Heart left ventricle (tissue), 16 donors: ENCODE measurements at places on chromosomes 7 and 10. TPM values are rescaled to one million over a fixed set of nuclear protein-coding genes. Genes with fewer than 3 reads are reported as not detected.

- no peak overlapping the region for H3K27ac ChIP-seq
- H3K4me3 ChIP-seq, result no peak overlapping the region
- peaks cover 10% of the 10 kb centered on the region for H3K4me1 ChIP-seq
Observed at GRCh38 chr10:50520115-50520514, 103.6 kb downstream of the SGMS1 start.

GRCh38 chr7:51040787-51041186, 258.1 kb upstream of the GRB10 start:
- H3K27ac ChIP-seq, result no peak overlapping the region
- DNase-seq, result no peak
- no peak overlapping the region for H3K4me3 ChIP-seq

DNA sequence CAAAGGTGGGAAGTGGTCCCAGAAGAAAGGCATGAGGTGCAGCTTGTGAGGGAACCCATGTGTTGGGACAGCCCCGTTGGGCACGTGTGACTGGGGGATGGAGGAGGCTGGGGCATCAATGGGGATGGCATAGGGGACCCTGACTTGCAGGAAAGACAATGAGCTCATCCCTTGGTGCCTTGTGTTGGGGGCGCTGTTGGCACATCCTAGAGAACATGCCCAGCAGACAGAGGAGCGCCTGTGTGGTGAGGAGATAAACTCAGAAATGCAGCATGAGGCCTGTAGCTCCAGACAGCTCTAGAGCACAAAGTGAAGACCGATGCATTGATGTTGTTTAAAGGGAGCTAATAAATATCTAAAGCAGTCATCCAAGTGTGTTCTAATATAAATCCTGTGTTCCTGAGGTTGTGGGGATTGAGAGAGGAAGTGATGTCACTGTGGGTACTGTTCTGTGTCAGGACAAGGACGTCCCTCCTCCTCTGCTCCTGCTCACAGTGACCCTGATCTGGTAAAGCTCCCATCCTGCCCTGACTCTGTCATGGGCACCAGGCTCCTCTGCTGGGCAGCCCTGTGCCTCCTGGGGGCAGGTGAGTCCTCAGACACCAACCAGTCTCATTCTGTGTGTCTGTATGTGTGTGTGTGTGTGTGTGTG, 126.1 kb upstream of the PRSS58 start:
- H3K4me1 ChIP-seq, result peaks cover 15% of the 10 kb centered on the region
- H3K36me3 ChIP-seq, result no peaks in the 10 kb centered on the region
- H3K27me3 ChIP-seq, result no peaks in the 10 kb centered on the region
- DNase-seq, result no peak
- H3K4me3 ChIP-seq, result no peak overlapping the region

DNA sequence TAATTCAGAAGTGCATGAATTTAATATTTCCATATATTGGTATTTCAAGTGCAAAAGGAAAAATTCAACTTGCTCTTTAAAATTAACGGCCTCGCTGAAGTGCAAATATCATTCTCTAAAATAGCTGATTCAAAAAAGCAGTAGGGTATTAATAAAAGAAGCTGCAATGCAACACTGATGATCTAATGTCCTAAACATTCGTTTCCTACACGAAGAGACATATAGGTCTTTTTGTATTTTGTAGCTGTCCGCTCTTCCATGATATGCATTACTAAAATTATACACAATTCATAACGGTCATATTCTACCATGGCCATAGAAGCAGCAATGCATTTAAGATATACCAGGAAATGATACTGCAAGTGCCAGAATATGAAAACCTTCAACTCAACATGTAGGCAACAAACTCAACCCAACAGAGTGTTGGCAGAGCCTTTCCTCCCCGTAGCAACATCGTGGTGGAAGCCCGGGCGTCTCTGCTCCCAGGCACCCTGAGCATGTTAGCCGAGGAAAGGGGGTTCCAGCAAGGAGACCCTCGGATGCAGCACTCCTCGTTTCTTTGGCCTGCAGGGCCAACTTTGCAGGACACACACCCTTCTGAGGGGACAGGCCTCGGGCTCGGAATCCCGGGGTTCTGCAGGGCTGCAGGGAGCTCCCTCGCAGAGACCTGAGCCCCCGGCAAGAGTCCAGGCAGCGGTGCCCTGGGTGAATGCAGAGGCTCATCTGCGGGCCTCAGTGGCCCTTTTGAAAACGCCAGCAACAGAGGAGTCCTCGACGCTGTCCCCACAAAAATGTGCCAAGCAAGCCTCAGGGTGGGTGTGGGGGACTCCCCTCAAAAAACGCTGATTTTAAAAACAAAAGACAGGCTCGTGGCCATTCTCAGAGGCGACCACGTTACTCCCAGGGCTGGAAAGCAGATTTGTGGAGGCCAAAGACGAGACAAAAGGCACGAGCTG, 1.6 kb downstream of the FAM171A1 start:
- H3K27me3 ChIP-seq, result peaks cover 39% of the 10 kb centered on the region
- H3K4me1 ChIP-seq, result peaks cover 17% of the 10 kb centered on the region
- H3K4me3 ChIP-seq, result peak overlapping the region; percentile 75
- peak overlapping the region; percentile 62 for H3K27ac ChIP-seq
- DNase-seq, result no peak
- H3K36me3 ChIP-seq, result no peaks in the 10 kb centered on the region

DNA sequence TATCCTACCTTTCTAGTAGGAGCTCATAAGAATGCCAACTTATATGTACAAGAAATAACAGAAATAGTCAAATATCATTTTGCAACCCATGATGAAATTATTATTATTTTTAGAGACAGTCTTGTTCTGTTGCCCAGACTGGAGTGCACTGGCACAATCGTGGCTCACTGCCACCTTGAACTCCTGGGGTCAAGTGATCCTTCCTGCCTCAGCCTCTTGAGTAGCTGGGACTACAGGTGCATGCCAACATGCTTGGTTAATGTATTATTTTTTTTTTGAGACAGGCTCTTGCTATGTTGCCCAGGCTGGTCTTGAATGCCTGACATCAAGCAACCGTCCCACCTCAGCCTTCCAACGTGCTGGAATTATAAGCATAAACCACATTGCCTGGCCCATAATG, 44.8 kb downstream of the TNPO3 start:
- no peak overlapping the region for H3K4me3 ChIP-seq
- DNase-seq, result no peak
- no peaks in the 10 kb centered on the region for H3K4me1 ChIP-seq
- no peak overlapping the region for H3K27ac ChIP-seq
- H3K27me3 ChIP-seq, result no peaks in the 10 kb centered on the region

DNA sequence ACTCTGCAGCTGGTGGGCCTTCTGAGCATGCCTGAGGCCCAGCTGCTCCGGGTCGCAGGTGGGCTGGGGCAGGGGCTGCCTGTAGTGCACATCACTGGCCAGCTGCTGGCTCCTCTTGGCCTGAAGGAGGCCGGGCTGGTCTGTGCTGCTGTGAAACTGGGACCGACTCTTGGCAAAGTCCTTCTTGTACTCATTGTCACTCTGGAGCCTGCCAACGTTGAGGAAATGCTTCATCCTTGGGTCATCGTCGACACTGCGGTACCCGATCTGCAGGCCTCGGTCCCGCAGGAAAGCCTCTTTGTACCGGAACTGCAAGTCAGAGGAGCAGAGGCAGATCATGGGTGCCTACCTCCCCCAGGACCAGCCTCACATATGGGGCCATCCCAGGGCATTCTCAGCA, 37.7 kb downstream of the HABP2 start:
- H3K27ac ChIP-seq, result no peak overlapping the region
- no peak overlapping the region for H3K4me3 ChIP-seq
- DNase-seq, result no peak
- H3K4me1 ChIP-seq, result no peaks in the 10 kb centered on the region

GRCh38 chr7:72435925-72436480, 23.9 kb upstream of the CALN1 start:
- H3K36me3 ChIP-seq, result no peaks in the 10 kb centered on the region
- no peaks in the 10 kb centered on the region for H3K4me1 ChIP-seq
- H3K4me3 ChIP-seq, result no peak overlapping the region
- DNase-seq, result no peak

The ASB10 gene
- polyA plus RNA-seq, result 6.9 TPM

The TMEM184A gene
- 0.99 TPM for polyA plus RNA-seq

The GSTO2 gene
- 0.46 TPM for polyA plus RNA-seq

The GALNT17 gene
- polyA plus RNA-seq, result 27.7 TPM
